ENCODE measurements at places on chromosomes 2 and 18.

DNA sequence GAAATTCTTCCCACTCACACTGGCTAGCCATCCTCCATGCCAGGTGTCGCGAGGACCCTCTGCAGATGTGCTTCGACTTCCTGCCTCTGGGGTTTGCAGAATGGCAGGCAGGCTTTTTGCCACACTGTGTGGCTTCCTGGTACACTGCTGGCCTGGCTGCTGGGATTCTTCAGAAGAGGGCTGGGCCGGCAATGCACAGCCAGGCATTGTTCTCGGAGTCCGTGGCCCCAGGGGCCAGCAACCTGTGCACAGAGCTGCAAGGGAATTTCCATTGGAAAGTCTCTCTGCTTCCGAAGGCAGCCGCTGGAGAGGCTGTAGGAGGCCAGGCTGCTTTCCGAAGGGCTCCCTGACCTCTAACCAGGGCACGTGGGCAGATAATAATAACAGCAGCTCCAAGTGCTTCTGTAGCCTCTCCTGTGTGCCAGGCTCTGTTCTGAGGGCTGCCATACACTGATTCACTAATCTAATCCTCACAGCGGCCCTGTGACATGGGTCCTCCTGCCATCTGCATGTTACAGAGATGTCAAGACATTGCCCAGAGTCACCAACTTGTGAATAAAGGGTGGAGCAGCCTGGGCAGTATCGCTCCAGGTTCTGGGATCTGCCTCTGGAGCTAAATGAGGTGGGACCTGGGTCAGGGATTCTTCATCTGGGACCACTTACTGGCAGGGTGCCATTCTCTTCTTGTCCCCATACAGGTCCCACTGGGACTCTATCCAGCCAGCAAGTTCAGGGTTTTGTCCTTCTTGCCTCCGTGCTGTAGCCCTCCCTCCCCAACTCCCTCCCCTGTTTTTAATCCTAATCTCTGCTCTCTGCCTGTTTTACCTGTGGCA, 5.0 kb downstream of the LDLRAD4 start:
- DNase-seq: no peak

- DNase-seq: no peak
Measured at GRCh38 chr2:239158641-239159475, 242.0 kb downstream of the HDAC4 start.

GRCh38 chr2:176626796-176627195, 357.6 kb downstream of the MTX2 start:
- no peak for DNase-seq

- DNase-seq: no peak
Measured at GRCh38 chr2:213320604-213321003, 36.3 kb downstream of the SPAG16 start.

- DNase-seq: no peak
Measured at GRCh38 chr2:235078914-235079472, 127.2 kb downstream of the SH3BP4 start.

DNA sequence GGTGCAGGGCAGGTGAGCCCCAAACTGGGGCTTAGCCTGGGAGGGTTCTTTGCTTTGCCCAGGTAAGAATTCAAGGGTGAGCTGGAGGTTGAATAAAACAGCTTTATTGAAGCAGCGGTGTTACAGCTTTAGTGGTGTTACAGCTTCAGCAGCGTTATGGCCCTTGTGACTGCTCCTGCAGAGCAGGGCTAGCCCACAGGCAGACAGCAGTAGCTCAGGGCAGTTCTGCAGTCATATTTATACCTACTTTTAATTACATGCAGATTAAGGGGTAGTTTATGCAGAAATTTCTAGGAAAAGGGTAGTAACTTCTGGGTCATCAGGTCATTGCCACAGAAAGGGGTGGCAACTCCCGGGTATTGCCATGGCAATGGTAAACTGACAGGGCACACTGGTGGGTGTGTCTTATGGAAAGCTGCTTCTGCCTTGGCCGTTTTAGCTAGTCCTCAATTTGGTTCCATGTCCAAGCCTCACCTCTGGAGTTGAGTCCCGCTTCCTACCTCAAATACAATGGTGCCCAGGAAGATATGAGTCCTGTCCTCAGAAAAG, 78.2 kb downstream of the THNSL2 start:
- DNase-seq: no peak

DNA sequence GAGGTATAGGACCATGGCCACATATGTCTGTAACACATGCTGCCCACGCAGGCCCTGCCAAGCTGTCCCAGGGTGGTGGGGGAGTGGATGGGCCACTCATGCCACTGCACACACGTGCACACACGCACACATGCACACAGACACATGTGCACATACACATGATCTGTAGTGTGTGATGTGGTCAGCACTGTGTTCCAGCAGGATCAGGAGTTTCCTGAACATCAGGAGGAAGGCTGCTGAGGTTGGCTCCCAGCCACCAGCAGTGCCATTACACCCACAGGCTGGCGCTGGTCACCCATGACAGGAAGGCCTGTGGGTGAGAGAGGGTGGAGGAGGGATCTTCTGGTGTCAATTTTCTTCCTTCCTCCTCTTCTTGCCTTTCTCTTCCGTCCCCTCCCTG, 44.7 kb downstream of the POMC start:
- DNase-seq: no peak

DNA sequence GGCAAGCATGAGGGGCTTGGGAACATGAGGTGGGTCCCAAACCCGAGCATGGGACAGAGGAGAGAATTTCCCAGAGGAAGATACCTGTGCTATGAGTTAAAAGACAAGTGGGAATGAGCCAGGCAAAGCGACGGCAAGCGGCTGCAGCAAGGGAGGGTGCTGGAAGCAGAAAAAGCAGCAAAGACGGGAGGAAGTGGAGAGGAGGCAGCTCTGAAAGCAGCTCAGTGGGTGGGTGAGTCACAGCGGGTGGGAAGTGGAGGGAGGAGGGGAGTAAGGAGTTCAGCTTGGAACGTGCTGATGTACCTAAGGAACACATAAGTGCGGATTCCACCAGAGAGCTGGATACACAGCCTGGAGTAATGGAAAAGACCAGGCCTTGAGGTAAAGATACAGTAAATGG, 41.4 kb downstream of the THUMPD2 start:
- DNase-seq: peak; percentile 53

DNA sequence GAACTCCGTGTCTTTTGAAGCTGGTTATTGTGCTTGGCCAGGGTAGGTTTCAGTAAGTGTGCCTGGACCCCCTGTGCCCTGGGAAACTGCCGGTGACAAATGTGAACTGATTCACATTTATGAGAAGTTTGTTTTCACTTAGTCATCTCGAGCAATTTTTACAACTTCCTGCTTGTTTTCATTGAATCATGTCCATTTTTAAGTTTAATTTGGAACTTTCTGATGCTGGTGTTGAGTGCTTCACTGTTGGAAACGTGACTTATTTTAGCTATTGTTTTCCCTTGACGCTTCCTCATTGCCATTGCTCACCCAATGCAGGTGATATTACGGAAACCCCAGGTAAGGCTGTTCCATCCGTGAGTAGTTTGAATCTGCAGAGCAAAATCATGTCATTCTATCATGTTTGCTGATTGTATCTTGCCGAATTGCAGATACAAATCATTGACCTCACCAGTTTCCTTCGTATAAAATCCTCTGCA, 97.2 kb downstream of the RTN4 start:
- DNase-seq: no peak
